Occipital lobe (tissue), 3 donors: ENCODE measurements at places on chromosomes 3 and 15.

GRCh38 chr3:16303037-16303575 lies 38.1 kb downstream of the OXNAD1 start:
- no peak for DNase-seq

GRCh38 chr15:67660874-67661606 lies 118.5 kb downstream of the MAP2K5 start:
- no peak for DNase-seq

DNA sequence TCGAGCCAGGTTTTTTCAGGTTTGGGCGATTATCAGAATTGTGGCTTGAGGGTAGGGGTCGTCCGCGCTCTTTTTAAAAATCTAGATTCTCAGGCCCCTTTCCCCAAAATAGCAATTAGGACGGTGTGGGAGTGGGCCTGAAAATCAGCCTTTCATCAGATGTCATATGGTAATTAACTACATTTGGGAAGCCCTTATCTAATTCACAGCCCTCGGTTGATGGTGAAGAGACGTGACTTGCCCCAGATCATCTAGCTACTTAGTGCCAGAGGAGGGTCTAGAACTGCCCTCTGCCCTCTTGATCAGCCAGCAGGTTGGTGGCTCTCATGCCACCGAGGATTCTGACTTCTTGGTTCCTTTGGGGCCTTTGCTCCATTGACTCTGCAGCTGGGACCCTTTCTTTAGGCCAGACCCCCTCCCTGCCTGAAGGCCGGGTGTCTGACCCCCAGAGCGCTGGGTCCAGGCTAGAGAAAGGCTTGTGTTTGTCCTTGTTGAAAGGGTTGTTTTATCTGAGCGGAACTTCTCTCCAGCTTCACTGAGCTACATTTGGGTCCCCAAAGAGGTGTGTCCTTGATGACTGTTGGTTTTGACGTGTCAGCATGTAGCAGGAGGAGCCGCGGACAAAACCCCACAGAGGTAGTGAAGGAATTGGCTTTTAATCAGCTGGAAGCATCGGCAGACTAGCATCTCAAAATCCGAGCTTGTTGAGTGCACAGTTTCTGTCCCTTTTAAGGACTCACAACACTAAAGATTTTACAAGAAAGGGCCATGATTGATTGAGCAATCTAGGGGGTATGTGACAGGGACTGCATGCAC lies 857 bp downstream of the AEN start:
- no peak for DNase-seq

DNA sequence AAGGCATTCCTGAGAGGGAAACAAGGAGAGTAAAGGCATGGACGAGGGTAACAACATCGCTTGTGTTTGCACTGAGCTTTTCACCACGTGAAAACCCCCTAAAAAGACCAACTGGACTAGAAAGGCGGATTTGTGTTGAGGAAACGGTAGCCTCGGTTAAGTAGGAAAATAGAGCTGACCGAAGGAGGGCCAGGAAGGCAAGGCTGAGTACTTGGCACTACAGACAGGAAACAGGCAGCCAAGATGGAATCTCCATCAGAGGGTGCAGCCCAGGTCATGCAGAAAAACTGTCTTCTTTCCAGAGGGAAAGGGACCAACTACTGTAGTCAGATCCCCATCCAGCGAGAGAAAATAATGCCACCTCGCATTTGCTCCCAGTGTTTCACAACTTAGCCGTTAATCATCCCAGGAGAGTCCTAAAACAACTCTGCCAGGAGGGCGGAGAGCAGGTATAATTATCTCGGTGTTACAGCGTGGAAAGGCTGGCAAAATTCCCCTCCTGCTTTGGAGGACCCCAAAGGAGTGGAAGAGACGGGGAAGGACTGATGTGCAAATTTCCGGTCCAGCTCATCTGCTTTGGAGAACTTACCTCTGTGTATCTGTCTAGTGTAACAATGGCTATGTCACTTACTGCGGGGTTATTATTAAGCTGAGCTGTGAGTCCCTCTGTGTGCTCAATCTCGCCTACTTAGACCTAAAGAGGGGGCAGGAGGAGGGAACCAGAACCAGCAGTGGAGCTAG lies 77.2 kb downstream of the MYO1E start:
- DNase-seq = no peak

DNA sequence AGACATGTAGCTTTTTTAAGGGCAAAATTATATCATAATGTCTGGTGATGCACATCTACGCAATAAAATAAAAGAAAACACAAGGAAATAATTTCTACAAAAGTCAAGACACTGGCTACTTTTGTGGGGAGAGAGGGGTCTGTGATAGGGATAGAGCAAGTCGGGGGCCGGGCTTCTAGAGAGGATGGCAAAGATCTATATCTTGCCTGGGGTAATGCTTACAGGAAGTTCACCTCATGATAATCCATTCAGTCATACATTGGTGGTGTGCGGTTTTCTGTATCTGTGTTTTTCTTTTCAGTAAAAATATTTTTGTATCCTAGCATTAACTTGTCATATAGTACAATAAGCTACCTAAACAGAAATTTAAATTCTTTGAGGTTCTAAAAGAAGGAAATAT lies 178.8 kb downstream of the ARRDC4 start:
- no peak for DNase-seq

DNA sequence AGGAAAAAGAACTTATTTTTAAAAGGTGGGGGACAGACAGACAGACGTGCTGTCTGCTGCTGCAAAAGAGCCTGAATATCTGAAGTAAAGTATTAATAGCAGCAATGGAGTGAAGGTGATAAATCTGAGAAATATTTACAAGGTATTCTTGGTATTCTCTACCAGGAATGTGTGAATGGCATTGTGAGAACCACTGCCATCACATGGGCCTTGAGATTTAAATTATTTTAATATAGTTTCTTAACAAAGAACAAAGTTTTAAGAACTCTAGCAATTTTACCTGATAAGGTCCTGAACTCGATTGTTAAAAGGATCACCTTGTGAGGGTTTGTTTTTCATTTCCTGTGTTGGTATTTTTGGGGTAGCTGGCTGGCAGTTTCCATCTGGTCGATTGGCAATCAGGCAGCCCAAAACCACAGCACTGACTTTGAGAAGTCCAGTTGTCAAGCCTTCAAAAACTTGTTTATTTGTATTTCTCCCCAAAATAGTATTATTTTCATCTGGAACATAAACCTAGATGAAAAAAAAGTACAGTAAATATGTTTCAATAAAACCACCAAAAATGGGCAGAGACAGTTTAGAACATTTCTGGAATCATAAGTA lies 97.3 kb downstream of the ISL2 start:
- no peak for DNase-seq

GRCh38 chr15:48479751-48480150 lies 148.5 kb downstream of the DUT start:
- DNase-seq = no peak

- DNase-seq = no peak
Measured at GRCh38 chr3:111715911-111716523, 120.9 kb upstream of the ZBED2 start.

GRCh38 chr3:53726643-53727042 lies 119.6 kb downstream of the CHDH start:
- no peak for DNase-seq

- DNase-seq = no peak
Measured at GRCh38 chr3:16316847-16317560, 52.0 kb downstream of the OXNAD1 start.

DNA sequence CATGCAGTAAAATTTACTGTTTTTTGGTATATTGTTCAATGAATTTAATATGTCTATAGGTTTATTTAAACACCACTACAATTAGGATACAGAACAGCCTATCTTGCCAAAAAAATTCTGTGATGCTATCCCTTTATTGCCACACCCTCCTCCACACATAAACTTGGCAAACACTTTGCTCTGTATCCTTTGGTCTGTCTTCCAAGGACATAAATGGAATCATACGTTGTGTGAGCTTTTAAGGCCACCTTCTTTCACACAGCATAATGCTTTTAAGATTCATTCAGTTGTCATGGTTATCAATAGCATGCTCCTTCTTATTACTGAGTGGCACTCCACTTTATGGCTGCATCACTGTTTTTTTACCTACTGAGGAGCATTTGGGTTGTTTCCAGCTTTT lies 71.5 kb downstream of the CERS3 start:
- no peak for DNase-seq

GRCh38 chr3:70861234-70861633 lies 548.8 kb upstream of the MDFIC2 start:
- no peak for DNase-seq

GRCh38 chr3:183158551-183159006 lies 4.0 kb downstream of the LAMP3 start:
- peak; percentile 13 for DNase-seq

DNA sequence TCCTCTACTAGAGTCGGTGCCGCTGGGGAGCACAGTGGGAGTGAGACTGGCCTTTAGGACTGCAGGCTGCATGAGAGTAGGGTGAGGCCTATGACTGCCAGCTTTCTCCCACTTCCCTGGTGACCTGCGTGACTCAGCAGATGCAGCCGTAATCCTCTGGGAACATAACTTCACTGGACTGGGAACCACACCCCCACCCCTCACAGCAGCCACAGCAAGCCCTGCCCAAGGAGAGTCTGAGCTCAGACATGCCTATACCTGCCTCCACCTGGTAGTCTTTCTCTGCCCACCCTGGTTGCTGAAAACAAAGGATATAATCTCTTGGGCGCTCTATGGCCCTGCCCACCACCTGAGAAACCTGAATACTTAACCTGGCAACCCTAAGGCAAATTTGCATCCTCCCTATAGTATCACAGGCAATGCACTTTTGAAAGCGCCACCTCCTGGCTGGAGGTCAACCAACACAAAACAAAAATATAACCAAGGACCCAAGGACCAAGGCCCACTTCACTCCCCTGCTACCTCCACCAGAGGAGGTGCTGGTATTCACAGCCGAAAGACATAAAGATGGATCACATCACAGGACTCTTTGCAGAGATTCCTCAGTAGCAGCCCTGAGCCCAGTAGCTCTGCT lies 308.9 kb downstream of the CTNNB1 start:
- no peak for DNase-seq
